Caki2 (cell line): ENCODE measurements at places on chromosomes 4 and X. TPM values are rescaled to one million over a fixed set of nuclear protein-coding genes. Genes with fewer than 3 reads are reported as not detected.

Gene AKAP4
- not detected in 2 replicates for total RNA-seq

Gene ETDB
- not detected in 2 replicates for total RNA-seq

Gene GPR101
- total RNA-seq = not detected in 2 replicates

Gene EOLA2
- total RNA-seq = 52.0 and 55.3 TPM in 2 replicates

Gene ARMCX2
- total RNA-seq = 63.1 and 77.1 TPM in 2 replicates

Gene AP1AR
- 12.4 and 17.7 TPM in 2 replicates for total RNA-seq
